T-helper 2 cell (primary cell): ENCODE measurements at places on chromosomes 11 and 22.

DNA sequence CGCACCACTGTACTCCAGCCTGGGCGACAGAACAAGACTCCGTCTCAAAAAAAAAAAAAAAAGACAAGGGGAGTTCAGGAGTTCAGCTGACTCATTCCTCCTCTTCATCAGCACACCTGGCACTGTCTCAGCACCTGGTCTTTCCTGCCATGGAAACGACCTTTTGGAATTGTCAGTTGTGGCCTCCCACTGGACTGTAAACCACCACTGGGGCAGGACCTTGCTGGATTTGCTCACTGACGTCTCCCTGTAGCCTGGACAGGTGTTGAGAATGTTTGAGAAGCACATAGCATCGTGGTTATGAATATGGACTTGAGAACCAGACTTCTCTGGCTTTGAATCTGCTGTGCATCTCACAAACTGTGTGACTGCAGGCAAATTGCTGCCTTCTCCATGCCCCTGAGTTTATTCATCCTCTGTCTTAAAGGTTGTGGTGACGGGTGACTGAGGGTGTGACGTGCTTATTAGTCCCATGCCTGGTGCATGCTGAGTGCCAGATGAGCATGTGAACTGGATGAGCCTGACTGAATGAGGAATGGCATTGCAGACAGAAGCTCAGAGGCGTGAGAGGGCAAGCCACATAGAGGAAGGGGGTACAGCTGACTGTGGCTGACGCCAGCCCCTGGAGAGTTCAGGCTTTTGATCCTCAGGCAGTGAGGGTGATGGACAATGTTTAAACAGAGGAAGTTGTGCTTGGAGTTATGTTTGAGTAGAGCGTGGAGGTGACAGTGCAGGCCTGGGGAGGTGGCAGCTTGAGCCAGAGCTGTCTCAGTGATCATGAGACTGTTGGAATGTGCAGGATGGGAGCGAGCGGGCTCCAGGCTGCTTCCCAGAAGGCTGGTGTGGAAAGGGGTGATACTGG, 12.7 kb downstream of the TOM1 start:
- no peak for DNase-seq

GRCh38 chr22:47189056-47189916, 426.8 kb downstream of the TBC1D22A start:
- no peak for DNase-seq

DNA sequence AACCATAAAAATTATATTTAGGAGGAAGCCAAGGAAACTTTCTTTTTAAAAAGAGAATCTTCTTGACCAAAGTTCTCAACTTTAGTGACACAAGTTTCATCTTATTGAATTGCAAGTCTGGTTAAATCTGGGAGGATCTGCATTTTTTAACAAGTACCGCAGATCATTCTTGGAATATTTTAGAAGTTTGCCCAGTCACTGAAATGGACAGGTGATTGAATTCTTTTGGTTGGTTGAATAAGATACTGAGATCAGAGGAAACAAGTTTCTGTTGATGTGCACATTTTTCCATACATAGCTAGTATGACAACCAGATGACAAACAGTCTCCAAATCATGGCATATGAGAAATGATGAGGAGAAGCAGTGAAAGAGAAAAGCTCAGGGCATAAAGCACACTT, 50.2 kb downstream of the SLN start:
- DNase-seq, result no peak

DNA sequence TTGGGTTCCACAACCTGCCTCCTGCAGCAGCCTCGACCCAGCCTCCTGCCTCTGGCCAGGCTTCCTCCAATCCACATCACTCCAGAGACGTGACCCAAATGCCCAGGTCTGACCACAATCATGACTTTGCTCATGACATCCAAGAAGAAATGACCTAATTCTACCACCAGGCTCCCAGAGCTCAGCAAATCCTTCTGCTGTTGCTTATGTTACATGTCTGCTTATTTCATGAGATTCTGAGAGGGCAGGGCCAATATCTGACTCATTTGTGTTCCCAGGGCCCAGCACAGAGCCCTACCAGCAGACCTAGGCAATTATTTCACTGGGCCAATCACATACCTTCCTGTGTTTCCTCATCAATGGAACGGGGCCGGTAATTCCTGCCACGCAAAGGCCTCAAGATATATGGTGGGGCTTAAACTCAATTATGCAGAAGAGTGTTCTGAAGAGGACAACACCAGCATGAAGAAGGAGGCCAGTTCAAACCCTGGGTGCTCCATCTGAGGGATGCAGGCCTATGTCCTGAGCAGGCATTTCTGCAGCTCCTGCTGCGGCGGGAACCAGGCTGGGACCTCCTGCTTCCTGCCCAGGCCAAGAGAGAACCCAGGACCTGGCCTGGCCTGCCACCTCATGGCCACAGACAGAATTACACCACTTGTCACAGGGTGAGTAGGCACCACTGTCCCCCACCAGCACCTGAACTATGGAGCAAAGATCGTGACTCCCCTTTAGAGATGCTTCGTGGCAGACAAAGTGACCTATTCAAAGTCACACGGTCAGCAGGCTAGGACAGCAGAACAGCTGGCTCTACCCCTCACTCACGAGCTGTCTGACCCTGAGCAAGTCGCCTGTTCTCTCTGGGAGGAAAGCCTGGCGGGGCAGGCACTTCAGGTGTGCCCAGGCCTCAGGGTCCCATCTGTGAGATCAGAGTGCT, 5.9 kb downstream of the CENPM start:
- DNase-seq, result peak; percentile 89

DNA sequence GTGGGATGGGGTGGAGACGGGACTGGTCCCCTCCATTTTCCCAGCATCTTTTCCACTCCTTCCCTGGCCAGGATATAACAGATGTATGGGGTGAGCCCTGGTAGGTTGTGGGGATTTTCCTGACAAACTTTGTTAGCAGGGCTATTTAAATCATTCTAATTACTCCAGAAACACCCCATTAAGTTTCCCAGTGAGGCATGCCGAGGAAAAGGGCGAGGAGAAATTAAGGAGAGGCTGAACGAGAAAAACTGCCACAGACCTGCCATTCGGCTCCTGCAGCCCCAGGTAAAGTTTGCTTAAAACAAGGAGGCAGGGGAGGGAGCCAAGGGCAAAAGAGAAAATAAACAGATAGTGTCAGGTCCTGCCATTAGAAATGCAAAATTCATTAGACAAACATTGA, 428.2 kb downstream of the BUD13 start:
- no peak for DNase-seq

DNA sequence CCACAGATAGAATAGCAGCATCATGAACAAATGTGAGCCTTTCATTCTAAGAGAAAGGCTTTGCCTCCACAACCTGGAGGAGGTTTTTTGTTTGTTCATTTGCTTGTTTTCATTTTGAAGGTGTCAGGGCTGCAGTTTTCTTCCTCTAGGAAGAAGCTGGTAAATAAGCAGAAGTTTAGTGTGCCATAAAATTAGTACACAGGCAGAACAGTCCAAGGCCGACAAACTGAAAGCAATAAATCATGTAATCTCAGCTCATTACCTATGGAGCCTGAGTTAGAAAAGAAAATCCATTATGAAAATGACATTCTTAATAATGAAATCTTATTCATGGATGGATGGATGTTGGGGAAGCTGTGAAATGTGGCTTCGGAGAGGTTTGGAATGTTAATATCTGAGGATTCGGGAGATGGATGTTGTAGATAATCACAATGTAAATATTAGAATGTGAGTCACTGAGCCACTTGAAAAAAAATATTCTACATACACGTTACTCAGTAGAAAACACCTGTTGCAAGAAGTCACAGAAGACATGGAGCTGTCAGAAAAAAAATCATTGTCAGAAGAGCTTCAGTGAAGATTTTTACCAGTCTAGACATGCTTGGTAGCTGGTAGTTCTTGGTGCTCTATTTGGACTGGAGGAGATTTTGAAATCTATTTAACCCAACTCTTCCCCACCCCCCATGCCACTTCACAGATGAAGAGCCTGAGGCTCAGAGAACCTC, 15.0 kb upstream of the ZDHHC13 start:
- no peak for DNase-seq

DNA sequence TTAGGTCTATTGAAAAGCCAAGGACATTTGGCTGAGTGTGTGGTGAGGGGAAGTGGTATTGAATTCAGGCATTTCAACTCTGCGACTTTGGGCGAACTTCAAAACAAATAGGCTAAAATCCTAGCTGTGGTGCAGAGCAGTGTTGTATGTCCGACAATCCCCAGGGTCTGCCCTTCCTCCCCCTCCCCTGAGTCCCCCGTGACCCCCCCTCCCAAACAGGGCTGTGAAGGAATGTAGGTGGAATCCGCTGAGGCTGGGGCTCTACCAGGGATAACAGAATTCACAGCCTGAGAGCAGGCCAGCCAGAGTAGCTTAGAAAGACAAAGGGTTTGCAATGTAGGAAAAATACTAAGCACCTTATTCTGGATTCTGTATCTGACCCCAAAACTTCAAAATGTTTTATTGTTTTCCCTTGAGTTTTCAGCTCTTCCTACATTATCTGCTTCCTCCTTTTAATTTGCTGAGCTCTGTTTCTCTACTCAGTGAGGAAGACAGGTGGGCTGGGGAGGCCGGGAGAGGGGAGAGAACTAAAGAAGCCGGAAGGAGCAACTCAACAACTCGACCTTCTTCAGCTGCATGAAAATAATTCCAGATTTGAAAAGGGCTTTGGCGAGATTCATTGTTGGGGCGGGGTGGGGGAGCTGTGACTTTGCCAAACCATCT, 315.2 kb downstream of the BLID start:
- no peak for DNase-seq

GRCh38 chr22:44365832-44366231, 53.1 kb upstream of the SHISAL1 start:
- DNase-seq, result no peak

DNA sequence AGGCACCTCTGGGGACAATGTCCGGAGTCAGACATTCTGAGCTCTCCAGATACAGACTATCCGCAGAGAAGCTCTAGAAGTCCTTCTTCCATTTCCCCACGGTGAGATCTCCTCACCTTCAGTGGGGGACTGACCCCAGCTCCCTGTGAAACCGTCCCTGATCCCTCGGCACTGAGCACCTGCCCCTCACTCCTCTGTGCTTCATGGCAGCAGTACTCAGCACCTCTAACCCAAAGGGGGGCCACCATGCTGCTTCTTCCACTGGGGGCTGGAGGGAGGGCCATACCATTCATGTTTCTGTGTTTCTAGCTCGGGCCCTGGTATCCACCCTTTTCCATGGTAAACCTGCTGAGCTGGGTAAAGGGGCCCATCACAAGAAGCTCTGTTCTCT, 321.7 kb downstream of the BRD1 start:
- no peak for DNase-seq

DNA sequence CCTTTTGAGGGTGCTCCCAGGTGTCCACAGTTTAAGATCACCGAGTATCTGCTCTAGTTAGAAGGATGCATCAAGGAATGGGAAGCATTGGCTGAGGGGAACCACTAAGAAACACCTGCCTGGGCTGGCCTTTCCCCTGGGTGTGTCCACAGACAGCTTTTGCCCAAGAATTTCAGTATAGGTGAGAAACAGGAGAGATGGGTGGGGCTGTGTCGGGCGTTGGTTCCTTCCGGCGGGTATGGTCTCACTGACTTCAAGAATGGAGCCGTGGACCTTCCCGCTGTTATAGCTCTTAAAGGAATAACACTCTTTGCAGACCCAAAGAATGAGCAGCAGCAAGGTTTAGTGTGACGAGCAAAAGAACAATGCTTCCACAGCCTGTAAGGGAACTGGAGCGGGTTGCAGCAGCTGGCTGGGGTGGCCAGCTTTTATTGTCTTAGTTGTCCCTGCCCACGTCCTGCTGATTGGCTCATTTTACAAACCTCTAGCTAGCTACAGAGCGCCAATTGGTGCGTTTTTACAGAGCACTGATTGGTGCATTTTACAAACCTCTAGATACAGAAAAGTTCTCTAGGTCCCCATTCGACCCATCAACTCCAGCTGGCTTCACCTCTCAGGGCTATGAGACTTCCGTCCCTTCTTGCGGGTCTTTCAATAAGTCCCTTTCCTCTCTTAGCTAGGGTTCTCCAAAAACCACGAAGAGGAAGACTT, 2.4 kb downstream of the FADS1 start:
- DNase-seq, result peak; percentile 75

GRCh38 chr11:34423300-34423699, 15.4 kb upstream of the CAT start:
- DNase-seq, result no peak

DNA sequence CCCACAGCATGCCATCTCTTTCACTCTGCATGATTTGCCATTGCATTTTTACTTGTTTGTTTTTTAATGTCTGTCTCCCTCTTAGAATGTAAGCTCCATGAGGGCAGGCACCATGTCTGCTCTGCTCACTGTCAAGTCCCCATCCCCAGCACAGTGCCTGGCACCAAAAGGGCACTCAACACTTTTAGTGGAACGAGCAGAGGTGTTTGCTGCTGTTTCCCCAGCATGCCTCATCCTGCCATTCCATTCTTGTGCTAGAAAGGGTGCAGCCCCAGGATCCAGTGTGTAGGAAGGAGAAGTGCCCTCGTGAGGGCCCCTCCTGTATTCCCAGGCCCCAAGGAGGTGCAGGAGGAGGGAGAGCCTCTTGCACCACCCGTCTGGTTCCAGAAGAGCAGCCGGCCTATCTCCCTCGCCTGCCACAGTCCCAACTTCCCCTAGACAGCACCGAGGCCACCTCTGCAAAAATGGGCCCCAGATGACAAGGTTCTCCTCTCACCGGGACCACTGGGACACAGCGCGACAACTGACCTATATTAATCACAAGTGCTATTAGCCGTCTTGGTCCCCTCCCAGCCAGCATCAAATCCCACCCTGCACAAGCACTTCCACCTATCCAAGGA, 33.3 kb upstream of the CACNG2 start:
- no peak for DNase-seq

DNA sequence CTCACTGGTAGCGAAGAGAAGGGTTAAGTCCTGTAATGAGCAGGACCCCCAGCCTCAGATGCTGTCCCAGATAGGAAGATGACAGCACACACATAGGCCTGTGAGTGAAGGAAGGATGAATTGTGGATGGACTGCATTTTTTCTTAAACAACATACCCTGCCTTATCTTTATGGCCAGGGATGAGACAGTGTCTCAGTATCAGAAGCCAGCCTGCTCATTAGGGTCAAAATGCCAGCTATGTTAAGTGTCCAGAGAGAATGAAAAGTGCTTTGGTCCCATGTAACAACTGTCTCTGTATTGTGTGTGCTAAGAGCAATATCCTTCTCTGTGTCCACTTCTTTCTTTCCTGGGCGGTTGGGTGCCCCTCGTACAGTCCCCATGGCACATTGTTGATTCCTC, 30.2 kb downstream of the PPFIBP2 start:
- no peak for DNase-seq
